ENCODE measurements at places on chromosomes 7 and 10.

- DNase-seq, result no peak
These were observed 20.9 kb upstream of the BTBD16 start for GRCh38 chr10:122249991-122250750.

DNA sequence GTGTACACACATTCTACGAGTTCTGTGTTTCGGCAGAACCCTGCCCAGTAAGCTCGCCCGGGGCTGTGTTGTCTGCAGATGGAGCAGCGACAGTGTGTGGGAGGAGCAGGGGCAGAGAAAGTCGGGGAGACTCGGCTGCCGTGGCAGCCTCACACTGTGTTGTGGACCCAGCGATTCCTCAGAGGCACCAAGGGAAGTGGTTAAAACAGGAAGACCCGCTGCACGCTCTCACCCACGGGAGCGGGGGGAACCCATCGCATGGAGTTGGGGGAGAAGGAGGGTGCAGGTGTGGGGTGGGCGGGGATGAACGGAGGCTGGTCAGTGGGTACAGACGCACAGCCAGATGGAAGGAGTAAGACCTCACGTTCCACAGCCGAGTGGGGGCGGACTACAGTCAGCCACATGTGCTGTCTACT is 250.2 kb downstream of the ELFN1 start:
- no peak for DNase-seq

- DNase-seq, result no peak
These were observed 44.5 kb downstream of the PALD1 start for GRCh38 chr10:70523057-70523456.

DNA sequence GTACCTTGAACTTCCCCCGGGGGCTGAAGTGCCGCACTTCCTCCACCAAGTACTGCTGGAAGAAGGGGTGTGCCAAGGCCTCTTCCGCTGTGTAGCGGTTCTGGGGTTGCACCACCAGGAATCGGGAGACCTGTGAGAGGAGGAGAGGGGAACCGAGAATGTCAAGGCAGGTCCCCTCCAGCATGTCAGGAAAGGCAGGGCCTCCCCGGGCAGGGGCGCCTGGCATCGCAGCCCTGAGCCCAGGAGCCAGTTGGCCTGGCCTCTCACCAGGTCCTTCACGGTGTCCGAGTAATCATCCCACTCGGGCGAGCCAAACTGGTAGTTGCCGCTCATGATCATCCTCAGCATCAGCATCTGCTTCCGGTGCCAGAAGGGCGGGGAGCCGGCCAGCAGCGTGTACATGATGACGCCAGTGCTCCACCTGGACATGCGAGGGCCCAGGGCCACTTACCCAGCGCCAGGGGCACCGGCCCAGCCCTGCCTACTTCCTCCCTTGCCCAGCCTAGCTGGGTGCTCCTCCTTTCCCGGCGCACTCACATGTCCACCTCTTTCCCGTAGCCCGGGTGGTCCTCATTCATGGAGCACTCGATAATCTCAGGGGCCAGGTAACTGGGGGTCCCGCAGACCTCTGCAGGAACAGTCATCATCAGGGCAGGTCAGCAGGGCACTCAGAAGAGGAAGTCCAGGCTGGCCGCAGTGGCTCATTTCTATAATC is 11.0 kb downstream of the PHKG1 start:
- no peak for DNase-seq

DNA sequence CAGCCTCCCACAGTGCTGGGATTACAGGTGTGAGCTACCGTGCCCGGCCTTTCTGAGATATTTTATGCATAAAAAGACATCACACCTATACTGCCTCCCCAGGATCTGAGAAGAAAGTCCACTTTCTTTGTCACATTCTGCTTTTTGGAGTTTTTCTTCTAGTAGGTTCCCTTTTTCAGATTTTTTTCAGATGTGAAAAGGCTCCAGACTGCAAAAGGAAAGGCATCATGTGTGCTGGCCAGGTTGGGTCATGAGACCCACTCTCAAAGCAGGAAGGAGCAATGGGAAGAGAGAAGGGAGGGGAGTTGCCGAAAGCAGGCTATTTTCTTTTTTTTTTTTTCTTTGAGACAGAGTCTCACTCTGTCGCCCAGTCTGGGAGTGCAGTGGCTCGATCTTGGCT is 10.8 kb downstream of the BLVRA start:
- DNase-seq, result no peak

DNA sequence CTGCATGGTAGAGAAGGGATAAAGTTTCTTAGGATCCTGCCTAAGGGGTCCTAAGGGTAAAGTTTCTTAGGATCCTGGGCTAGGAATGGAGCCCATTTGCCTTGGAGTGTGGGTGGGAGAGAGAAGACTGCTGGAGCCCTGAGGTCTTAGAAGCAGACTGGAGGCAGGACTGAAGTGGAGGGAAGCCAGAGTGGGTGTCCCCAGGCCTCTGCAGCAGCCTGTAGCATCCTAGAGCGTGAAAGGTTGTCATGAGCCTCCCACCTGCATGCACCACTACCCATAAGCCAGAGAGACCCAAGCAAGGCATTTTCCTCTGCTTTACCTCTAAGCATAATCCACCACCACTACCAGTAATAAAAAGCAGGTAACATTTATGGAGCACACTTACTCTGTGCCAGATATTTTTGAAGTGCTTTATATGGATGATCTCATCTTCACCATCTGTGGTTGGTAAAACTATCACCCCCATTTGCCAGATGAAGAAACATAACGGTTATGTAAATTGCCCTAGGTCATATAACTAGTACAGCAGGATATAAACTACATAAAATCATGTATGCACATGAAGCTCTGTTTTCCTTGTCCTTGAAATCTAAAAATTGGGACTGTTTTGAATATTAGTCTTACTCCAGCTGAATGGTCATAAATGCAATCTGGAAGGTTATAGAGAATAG is 103.5 kb upstream of the CCDC6 start:
- no peak for DNase-seq

DNA sequence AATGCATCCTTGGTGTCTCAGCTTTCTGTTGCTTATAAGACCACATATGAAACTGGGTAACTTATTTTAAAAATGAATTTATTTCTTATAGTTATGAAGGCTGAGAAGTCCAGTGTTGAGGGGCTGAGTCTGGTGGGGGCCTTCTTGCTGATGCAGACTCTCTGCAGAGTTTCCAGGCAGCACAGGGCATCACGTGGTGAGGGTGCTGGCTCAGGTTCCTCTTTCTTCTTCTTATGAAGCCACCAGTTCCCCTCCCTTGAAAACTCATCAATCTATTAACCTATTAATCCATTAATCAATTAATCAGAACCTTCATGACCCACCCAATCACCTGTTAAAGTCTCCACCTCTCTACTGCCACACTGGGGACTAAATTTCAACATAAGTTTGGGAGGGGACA is 595.6 kb upstream of the NRP1 start:
- DNase-seq, result no peak

DNA sequence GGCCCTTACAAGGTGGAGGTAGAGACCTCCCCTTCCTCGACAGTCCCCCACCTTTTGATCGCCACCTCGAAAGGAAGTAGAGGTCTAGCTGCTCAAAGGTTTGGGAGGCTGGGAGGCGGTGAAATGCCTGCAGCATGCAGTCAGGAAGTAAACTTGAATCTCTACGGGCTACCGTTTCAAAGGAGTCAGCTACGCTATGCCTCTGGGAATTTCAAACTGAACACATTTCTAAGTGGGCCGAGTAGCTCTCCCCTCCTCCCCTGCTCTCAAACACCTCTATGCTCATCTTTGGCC is 68.0 kb downstream of the CXCL12 start:
- no peak for DNase-seq

GRCh38 chr7:95859429-95859828 is 87.1 kb downstream of the DYNC1I1 start:
- DNase-seq, result no peak

GRCh38 chr7:18495412-18496340 is at the start of gene HDAC9:
TSS of gene HDAC9 (plus strand) at chr7:18495749. CDS start at chr7:18496303, 554 bp downstream.
- DNase-seq, result no peak

DNA sequence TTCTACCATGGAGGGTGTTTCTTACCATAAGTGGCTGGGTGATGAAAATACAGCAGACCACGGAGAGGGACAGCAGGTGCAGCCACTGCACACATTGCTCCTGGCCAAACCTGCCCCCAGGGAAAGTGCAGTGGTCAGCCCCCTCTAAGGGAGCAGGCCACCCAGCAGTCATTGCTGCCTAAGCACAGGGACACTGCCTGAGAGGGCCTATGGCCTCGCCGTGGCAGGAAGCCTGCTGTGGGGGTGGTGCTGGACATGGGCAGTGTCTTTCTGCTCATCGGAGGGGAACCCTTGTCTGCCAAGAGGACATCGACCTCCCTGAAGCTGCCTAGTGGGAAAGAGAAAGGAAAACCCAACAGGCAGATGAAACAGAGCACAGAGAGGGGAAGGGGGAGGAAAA is 118.3 kb downstream of the PKD1L1 start:
- no peak for DNase-seq

DNA sequence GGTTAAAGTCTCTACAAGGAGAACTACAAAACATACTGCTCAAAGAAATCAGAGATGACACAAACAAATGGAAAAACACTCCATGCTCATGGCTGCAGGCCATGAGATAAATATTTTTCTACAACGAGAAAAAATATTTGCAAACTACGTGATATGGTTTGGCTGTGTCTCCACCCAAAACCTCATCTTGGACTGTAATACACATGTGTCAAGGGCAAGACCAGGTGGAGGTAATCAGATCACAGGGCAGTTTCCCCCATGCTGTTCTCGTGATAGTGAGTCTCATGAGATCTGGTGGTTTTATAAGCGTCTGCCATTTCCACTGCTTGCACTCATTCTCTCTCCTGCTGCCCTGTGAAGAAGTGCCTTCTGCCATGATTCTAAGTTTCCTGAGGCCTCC is 57.8 kb downstream of the COA1 start:
- no peak for DNase-seq

GRCh38 chr7:158821171-158822031 is 7.9 kb downstream of the ESYT2 start:
- DNase-seq, result no peak

DNA sequence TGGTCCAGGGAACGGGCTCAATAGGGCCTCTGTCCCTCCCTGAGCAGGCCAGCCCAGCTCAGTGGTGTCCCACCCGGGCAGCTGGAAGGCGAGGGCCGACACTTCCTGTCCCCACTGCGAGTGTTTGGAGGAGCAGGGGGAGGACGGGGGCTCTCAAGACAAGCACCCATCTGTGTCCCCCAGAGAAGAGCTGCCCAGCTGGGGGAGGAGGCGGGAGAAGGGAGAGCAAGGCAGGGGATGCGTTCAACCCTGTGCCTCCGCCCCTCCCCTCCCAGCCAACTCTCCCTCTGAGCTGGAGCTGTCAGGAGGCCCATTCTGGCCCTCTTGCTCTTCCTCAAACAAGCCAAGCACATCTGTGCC is 35.7 kb downstream of the ZCCHC24 start:
- DNase-seq, result no peak

- peak; percentile 5 for DNase-seq
These were observed 1.3 kb downstream of the PFKFB3 start for GRCh38 chr10:6204063-6204340.

- DNase-seq, result no peak
These were observed 62.2 kb downstream of the ARHGAP22 start for GRCh38 chr10:48542471-48543181.

DNA sequence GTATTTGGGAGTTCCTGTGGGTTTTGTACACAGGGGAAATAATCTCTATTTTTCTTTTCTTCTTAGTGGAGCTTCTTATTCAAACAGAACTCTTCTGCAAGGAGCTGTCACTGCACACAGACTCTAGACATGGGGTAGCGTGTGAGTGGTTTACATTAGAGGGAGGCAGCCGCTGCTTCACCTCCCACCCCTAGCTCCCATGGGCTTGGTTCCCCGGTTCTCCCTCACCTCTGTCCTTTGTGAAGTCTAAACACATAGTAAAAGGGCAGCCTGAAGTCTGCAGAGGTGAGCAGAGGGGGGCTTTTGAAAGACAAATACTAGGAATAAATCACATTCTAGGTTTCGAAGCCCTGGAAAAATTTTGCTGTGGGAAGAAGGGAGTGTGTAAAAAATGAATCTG is 5.5 kb downstream of the ASB4 start:
- no peak for DNase-seq

DNA sequence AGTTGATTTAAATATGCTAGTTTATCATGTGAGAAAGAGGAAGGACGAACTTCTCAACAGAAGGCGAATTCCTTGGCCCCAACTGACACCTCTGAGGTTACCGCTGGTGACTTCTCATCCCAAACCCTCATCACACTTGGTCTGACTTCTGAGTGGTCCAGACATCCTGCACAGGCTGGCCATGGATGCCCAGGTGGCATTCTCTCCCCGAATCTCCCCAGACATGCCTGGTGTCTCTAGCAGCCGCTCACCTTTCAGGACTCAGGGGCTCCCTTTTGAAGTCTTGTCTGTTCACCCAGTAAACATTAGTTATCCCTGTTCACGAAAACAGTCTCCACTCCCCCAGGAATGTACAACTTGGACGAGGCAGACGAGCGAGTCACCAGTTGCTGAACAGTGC is 157.7 kb downstream of the ADARB2 start:
- no peak for DNase-seq

DNA sequence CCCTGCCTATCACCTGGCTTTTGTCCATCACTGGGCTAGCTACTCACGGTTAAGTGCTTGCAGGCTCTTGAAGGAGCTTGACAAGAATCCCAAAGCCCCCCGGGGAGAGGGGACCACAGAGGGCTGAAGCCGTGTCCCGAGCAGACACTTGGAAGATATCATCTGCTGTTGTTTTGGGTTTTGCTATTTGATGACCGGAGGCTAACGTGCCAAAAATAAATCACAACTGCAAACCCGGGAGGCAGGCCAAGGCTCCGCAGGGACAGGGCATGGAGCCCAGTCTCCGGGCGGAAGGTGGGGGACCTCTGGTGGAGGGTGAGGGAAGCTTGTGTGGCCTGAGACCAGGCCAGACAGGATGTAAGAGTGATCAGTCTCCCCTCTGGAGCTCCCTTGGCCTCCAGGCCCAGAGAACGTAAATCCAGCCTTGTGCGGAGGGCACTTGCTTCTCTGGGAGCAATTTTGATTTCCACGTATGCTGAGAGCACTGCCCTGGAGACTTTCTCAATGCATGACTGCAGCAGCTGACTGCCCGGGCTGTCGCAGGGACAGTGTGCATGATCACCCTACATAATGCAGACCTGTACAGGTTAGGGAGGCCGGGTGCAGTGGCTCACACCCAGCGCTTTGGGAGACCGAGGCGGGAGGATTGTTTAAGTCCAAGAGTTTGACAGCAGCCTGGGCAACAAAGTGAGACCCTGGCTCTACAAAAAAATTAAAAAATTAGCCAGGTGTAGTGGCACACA is at the start of gene PHKG1:
Gene PHKG1, minus strand, starts transcription at position 164 of the 743 bp plus-strand sequence. CDS start 4,011 bp downstream, outside the sequence.
- DNase-seq, result no peak

DNA sequence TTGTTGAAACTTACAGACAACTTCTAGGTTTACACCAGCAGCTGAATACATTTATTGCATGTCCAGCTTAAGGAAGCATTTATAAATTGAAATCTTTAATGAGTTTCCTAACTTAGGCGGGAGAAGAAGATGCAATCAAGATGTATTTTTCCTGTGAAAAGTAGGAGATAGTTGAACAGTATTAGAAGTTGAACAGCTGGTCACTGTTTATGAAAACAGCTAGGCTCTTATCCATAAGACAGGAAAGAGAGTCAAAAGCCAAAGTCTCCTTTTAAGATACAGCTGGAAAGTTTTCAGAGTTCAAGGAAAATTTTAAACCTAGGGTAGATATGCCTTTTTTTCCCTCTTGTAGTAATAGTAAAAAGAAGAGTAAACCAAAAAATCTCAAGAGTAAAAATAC is 236.1 kb upstream of the FERD3L start:
- no peak for DNase-seq
